Activated naive CD4-positive, alpha-beta T cell treated with anti-CD3 and anti-CD28 coated beads for 36 hours (primary cell): ENCODE measurements at places on chromosomes 16 and 17. TPM values are rescaled to one million over a fixed set of nuclear protein-coding genes. Genes with fewer than 3 reads are reported as not detected.

- H3K27ac ChIP-seq, result no peak overlapping the region
- DNase-seq, result no peak
- no peaks in the 10 kb centered on the region for H3K27me3 ChIP-seq
- H3K4me3 ChIP-seq, result no peak overlapping the region
Observed at GRCh38 chr17:57136355-57136754, 51.3 kb downstream of the AKAP1 start.

DNA sequence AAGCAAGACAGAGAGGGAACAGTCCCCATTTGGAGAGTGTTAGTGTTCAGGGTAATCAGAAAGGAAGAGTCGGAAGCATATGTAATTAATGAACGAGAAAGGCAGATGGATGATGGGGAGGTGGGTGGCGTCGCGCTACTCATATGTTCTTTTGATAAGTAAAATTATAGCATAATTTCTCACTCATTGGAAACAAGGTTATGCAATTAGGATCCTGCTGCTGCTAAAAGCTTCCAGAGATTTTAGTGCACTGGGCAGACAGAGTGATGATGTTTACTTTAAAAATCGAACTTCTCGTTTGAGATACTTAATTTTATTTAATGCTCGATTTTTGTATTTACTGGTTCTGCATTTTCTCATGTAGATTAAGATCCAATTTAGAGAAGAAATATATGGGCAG lies 96.2 kb downstream of the PRKCA start:
- peaks cover 6% of the 10 kb centered on the region for H3K36me3 ChIP-seq
- no peaks in the 10 kb centered on the region for H3K27me3 ChIP-seq
- H3K4me3 ChIP-seq, result peak overlapping the region; percentile 12
- no peak for DNase-seq
- H3K4me1 ChIP-seq, result peaks cover 83% of the 10 kb centered on the region

DNA sequence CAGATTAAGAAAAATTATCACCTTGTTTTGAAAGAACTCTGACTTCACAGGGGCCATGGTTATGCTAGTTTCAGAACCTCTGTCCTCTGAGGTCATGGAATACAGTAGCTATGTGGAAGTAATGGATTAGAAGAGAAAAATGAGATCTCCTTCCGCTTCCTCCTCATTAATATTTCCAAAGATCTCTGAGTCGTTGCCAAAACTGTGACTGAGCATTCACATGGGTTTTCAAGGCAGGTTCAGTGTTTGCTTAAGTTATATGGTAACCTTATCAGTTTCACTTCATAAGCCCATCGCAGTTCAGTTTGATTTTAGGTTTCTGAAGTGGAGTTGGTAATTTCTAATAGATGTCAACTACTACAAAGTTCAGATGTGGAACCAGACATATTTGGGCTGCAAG lies 321.2 kb upstream of the SOX9 start:
- no peak overlapping the region for H3K4me3 ChIP-seq
- H3K27me3 ChIP-seq, result no peaks in the 10 kb centered on the region
- no peak overlapping the region for H3K27ac ChIP-seq
- H3K4me1 ChIP-seq, result no peaks in the 10 kb centered on the region
- H3K36me3 ChIP-seq, result no peaks in the 10 kb centered on the region

DNA sequence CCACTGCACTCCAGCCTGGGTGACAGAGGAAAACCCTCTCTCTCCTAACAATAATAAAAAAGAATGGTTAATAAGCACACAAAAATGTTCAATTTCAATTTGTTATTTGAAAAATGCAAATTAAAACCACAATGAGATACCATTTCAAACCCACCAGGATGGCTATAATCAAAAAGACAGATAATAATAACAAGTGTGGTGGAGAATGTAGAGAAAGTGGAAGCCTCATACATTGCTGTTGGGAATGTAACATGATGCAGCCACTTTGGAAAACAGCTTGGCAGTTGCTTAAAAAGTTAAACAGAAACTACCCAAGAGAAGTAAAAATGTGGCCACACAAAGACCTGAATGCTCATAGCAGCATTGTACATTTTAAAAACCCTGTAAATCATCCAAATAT lies 51.8 kb upstream of the MAP3K14 start:
- no peak overlapping the region for H3K4me3 ChIP-seq
- H3K4me1 ChIP-seq, result peaks cover 17% of the 10 kb centered on the region
- peaks cover under 1% of the 10 kb centered on the region for H3K27me3 ChIP-seq
- no peaks in the 10 kb centered on the region for H3K36me3 ChIP-seq

GRCh38 chr16:28107232-28107631 lies 43.7 kb upstream of the GSG1L start:
- peaks cover 2% of the 10 kb centered on the region for H3K4me1 ChIP-seq
- DNase-seq, result no peak
- H3K27me3 ChIP-seq, result no peaks in the 10 kb centered on the region
- H3K27ac ChIP-seq, result peak overlapping the region; percentile 62
- H3K4me3 ChIP-seq, result no peak overlapping the region

GRCh38 chr16:89473791-89474414 lies 16.5 kb downstream of the ANKRD11 start:
- no peak overlapping the region for H3K27ac ChIP-seq
- H3K4me3 ChIP-seq, result no peak overlapping the region
- no peaks in the 10 kb centered on the region for H3K27me3 ChIP-seq
- peaks cover 21% of the 10 kb centered on the region for H3K36me3 ChIP-seq

DNA sequence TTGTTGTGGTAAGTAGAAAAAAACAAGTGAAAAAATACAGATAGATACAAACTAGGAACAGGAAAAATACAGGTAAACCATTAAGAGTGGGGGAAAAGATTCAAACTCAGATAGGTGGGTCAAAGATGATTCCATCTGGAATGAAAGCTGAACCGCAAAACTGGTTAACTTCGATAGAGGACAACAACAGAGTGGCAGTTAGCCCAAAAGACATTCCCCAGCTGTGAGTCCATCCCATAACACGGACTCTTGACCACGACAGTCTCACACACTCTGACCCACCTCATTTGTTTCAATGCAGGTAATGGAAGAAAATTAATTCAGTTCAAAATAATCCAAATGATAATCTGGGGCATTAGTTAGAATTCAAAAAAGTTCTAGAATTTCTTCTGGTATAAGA lies 13.5 kb downstream of the ELAC2 start:
- no peak overlapping the region for H3K4me3 ChIP-seq
- no peak for DNase-seq
- H3K27me3 ChIP-seq, result no peaks in the 10 kb centered on the region
- H3K27ac ChIP-seq, result no peak overlapping the region
- H3K4me1 ChIP-seq, result peaks cover 2% of the 10 kb centered on the region
- peaks cover 23% of the 10 kb centered on the region for H3K36me3 ChIP-seq

DNA sequence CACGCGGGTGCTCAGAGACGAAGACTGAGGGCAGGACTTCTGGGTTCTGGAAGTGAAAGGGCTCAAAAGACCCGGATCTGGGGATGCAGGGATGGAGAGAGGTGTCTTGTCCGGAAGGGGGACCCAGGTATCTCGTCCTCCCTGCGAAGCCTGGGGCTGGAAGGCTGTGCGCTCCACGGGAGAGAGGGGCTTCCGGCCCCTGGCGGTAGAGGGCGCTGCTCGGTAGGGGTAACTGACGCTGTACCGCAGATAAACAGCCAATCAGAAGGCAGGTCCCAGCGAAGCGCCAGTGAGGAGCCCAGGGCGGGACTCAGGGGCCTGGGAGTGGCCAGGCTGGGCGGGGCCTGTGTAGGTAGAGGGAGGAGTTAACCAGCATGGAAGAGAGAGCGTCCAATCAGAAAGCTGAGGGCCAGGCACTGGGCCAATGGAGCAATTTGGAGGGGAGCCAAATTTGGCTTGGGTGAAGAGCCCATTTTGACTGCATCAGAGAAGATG lies 804 bp downstream of the TGFB1I1 start:
- peak; percentile 56 for DNase-seq
- H3K4me3 ChIP-seq, result peak overlapping the region; percentile 46
- no peaks in the 10 kb centered on the region for H3K36me3 ChIP-seq
- no peak overlapping the region for H3K27ac ChIP-seq

GRCh38 chr17:62674841-62675240 lies 47.4 kb downstream of the MRC2 start:
- no peak for DNase-seq
- no peak overlapping the region for H3K27ac ChIP-seq

- peaks cover 29% of the 10 kb centered on the region for H3K27me3 ChIP-seq
- no peak for DNase-seq
- peaks cover 12% of the 10 kb centered on the region for H3K4me1 ChIP-seq
- H3K4me3 ChIP-seq, result no peak overlapping the region
- no peak overlapping the region for H3K27ac ChIP-seq
Observed at GRCh38 chr17:49959183-49959935, 9.6 kb upstream of the DLX4 start.

DNA sequence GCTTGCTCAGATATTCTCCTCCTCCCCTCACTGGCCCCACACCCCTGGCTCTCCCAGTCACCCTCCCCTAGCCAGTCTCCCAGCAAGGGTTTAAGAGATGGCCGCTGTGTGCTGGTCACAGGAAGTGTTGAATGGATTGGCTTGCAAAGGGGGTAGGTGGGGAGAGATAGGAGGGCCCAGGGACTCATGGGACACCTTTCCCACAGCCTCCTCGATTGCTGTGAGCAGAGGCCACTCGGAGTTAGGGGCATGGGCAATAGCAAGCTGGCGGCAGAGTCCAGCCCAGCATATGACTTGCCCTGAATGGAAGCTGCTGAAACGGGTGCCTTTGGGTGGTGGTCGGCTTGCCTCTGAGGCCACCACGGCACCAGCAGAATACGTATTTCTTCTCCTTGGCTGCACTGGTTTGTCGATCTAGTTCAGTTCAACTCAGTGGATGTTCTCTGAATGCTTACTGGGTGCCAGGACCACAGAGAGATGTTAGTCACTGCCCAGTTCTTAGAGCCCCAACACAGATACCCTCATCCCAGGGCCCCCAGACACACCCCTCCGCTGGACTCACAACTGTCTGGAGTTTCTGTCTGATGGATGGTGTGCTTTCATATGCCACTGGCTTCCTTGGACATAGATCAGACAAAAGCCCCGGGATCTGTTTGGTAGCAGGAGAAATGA lies 6.0 kb downstream of the WFIKKN2 start:
- H3K27me3 ChIP-seq, result no peaks in the 10 kb centered on the region
- no peak for DNase-seq
- H3K4me1 ChIP-seq, result peaks cover 3% of the 10 kb centered on the region
- no peak overlapping the region for H3K27ac ChIP-seq
- H3K36me3 ChIP-seq, result no peaks in the 10 kb centered on the region
- H3K4me3 ChIP-seq, result no peak overlapping the region

GRCh38 chr16:65525707-65526106 lies 403.8 kb upstream of the CDH11 start:
- no peak for DNase-seq
- H3K36me3 ChIP-seq, result no peaks in the 10 kb centered on the region
- H3K27me3 ChIP-seq, result peaks cover 2% of the 10 kb centered on the region
- no peaks in the 10 kb centered on the region for H3K4me1 ChIP-seq

DNA sequence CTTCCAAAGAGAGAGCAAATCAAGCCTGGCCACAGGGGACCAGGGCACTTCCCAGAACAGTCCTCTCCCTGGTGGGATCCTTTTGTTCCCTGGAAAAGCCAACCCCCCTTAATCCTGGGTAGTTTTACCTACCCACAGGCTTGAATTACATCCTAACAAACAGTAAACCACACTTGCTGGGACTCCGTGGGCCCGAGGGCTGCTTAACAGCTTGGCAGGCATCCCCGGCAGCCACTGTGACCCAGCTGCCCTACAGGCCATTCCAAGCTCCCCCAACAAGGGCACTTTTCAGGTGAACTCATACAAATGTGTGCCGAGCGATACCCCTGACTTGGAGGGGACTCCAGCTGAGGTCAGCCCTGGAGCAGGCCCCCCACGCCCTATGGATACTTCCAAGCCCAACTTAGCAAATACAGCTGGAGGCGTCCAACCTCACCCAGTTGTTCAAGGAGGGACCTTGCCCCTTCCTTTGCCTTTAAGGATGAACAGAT lies 26.4 kb downstream of the ADCY9 start:
- H3K36me3 ChIP-seq, result no peaks in the 10 kb centered on the region
- no peak overlapping the region for H3K4me3 ChIP-seq
- no peak for DNase-seq
- H3K4me1 ChIP-seq, result no peaks in the 10 kb centered on the region
- H3K27ac ChIP-seq, result no peak overlapping the region

GRCh38 chr17:12603566-12603965 lies 62.1 kb upstream of the MYOCD start:
- no peak for DNase-seq
- no peaks in the 10 kb centered on the region for H3K4me1 ChIP-seq
- no peak overlapping the region for H3K4me3 ChIP-seq

GRCh38 chr17:81804559-81805399 lies 829 bp downstream of the GCGR start:
- H3K27me3 ChIP-seq, result peaks cover 43% of the 10 kb centered on the region
- no peak for DNase-seq
- H3K4me3 ChIP-seq, result no peak overlapping the region
- H3K27ac ChIP-seq, result no peak overlapping the region
- no peaks in the 10 kb centered on the region for H3K36me3 ChIP-seq

Gene CCL4L2
- total RNA-seq, result 1.0 TPM

Gene TMC7
- total RNA-seq, result not detected

Gene SLC2A4
- total RNA-seq, result 0.37 TPM

Gene C16orf96
- total RNA-seq, result 0.07 TPM

Gene MT1M
- total RNA-seq, result not detected

Gene HOXB6
- total RNA-seq, result not detected

Gene TBC1D3D
- total RNA-seq, result 0.26 TPM

Gene CCL1
- not detected for total RNA-seq

Gene SLC13A2
- not detected for total RNA-seq

Gene CDRT15L2
- total RNA-seq, result not detected

Gene ZNF207
- total RNA-seq, result 213 TPM
